Foreskin melanocyte (primary cell): ENCODE measurements at places on chromosomes 16 and 17.

- DNase-seq, result no peak
These were observed 105.8 kb downstream of the SNX29 start for GRCh38 chr16:12082226-12082887.

GRCh38 chr17:70891306-70891705 lies 722.0 kb downstream of the KCNJ2 start:
- no peak for DNase-seq

DNA sequence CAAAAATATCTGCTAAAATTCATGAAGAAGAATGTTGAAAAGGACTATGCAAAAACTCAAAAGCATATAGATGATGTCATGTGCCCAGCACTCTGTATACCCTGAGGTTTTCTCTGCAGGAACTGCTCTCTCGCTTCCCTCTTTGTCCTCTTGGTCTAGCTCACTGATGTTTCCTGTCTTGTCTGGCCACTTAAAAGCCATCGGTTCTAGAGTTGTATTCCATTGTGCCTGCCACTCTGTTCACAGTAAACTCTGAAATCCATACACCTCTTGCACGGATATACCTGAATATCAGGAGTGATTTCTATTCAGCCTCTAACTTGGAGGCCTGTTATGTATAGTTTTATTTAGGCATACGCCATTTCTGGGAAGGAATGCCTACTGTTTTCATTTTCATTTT lies 101.0 kb upstream of the CNTNAP4 start:
- no peak for DNase-seq

DNA sequence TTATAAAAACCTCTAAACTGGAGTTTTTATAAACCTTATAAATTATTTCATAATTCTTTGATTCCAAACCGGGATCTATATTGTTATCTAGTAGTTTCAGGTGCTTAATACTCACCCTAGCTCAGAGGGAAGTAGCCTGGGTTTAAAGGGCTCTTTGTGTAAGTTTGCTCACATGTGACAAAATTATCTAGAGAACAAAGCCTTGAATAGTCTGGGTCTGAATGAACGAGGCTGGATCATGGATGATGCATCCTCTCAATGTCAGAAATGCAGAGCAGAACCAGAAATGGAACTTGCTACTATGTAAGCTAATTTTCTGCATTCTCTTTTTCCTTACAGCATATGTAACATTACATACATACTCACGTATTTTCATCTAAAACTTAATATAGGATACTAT lies 103.9 kb upstream of the NETO2 start:
- DNase-seq, result peak; percentile 56

DNA sequence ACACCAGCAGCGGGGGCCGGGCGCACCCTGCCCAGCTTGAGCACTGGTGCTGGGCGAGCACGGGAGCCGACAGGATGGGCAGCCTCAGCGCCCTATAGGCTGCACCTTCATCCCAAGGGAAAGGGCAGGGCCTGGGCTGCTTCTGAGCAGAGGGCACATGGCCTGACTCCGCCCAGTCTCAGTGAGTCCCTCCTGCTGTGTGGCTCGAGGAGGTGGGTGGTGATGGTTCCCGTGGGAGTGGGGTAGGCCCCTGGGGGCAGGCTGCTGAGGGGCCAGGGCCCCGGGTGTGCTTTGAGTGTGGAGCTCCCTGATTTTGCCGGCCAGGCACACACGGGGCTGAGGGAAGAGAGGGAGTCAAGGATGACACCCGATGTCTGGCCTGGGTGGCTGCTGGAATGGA lies 37.9 kb downstream of the TSC2 start:
- DNase-seq, result no peak
